CD4-positive, alpha-beta T cell treated with Interleukin-6 for 4 hours (primary cell): ENCODE measurements at places on chromosomes 12 and 14.

DNA sequence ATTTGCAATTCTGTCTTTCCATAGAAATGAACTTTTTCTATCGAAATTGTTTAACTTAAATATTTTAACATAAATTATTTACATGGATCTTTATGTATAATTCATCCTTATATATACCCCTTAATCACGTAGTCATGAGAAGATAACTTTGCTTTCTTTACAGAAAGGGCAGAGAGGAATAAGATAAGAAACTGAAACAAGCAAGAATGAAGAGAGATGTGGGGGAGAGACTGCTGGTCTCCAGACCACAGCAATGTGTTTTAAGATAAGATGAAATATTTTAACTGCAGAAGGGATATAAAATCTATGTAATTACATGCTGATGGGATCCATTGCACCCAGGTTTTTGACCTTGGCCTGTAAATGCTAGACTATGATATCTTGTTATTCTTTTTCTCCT, 34.7 kb upstream of the DNM1L start:
- DNase-seq, result no peak

DNA sequence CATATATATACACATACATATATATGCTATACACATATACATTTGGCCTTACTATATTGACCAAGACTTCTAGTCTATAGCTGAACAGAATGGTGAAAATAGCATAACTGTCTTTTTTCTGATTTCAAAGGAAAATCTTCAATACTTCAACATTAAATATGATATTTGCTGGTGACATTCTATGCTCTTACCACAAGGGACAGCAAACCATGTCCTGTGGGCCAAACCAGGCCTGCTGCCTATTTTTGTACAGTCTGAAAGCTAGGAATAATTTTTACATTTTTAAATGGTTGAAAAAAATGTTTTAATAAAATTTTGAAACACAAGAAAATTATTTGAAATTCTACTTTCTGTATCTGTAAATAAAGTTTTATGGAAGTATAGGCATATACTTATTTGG, 63.6 kb downstream of the EML5 start:
- no peak for DNase-seq

DNA sequence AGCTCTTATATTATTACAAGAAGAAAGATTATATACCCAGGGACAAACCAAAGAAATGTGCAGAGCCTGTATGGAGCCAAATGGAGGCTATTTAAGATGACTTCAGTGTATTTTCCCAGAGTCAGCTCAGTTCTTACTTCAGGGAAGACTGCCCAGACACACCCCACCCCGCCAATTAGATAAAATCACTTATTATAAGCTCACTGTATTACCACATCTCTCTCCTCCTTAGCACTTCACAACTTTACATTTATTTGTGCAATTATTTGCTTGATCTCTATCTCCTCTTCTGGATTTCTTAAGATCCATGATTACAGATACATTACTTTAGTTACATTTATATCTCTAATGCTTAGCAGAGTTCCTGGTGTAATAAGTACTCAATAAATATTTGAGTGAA, 24.7 kb upstream of the WDR89 start:
- DNase-seq, result no peak

GRCh38 chr12:46388427-46389021, 16.0 kb upstream of the SLC38A2 start:
- no peak for DNase-seq

GRCh38 chr12:10967409-10967808, 19.3 kb downstream of the TAS2R50 start:
- no peak for DNase-seq

DNA sequence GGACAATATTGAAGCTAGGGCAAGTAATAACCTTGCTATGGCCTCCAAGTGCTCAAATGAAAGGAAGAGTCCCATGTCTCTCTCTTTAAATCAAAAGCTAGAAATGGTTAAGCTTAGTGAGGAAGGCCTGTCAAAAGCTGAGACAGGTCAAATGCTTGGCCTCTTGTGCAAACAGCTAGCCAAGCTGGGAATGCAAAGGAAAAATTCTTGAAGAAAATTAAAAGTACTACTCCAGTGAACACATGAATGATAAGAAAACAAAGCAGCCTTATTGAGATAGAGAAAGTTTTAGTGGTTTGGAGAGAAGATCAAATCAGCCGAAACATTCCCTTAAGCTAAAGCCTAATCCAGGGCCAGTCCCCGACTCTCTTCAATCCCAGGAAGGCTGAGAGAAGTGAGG, 84.1 kb upstream of the PLEKHA5 start:
- no peak for DNase-seq
